T-cell (primary cell): ENCODE measurements at places on chromosomes 13 and 19.

GRCh38 chr19:15231271-15231670 is 977 bp downstream of the EPHX3 start:
- DNase-seq, result no peak

- no peak for DNase-seq
Observed at GRCh38 chr13:26816881-26817280, 56.3 kb upstream of the GPR12 start.

GRCh38 chr19:29685326-29685725 is 20.1 kb downstream of the PLEKHF1 start:
- no peak for DNase-seq

- DNase-seq, result no peak
Observed at GRCh38 chr19:23925285-23925684, 10.6 kb downstream of the ZNF726 start.

DNA sequence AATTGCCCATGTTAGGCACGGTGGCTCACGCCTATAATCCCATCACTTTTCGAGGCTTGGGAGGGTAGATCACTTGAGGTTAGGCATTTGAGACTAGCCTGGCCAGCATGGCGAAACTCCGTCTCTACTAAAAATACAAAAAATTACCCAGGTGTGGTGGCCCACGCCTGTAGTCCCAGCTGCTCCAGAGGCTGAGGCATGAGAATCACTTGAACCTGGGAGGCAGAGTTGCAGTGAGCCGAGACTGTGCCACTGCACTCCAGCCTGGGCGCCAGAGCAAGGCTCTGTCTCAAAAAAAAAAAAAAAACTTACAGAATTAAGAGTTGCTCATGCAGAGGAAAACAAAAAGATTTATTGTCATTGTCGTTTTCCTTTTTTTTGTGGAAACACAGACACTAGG is 3.4 kb upstream of the PSMC4 start:
- DNase-seq, result no peak

- peak; percentile 37 for DNase-seq
Observed at GRCh38 chr19:41774515-41774980, 19.2 kb downstream of the CEACAM6 start.

DNA sequence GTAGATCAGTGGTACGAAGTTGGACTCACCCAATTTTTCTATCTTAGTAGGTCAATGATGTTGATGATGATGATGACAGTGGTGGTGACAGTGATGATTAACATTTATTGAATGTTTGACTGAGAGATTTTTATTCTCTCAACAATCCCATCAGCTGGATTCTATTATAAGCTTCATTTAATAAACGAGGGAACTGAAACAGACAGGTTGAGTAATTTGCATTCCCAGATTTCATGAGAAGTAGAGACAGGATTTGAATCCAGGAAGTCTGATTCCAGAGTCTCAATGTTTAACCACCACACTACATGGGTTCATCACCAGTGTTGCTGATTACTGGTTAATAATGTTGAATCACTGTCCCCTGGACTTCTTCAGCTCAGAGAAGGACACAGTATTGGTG is 168.9 kb downstream of the FLT1 start:
- DNase-seq, result no peak

DNA sequence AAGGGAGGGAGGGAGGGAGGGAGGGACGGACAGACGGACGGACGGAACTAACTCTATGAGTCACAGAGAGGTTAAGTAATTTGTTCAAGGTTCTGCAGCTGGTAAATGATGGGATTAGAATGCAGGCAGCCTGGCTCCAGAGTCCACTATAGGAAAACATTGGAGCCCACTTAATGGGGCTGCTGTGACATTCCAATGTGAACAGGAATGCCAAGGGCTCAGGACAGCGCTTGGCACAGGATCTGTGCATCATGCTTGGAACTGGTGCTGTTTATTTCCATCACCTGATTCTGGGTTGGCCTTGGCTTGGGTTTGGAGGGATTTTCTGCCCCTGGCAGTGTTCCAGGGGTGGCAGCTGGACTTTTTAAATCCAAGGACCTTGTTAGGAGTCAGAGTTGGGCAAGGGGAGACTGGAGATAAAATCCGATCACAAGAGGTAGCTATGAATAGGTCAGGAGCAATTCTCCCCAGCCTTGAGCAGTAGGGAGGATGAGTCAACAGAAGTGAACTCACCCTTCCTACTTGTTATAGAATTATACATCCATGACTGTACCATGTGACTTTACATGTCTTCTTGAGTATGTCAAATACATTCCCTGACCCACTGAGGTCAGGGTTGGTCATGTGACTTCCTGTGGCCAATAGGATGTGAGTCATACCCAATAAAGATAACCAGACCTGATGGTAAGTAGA is 7.8 kb upstream of the HIF3A start:
- DNase-seq, result no peak

DNA sequence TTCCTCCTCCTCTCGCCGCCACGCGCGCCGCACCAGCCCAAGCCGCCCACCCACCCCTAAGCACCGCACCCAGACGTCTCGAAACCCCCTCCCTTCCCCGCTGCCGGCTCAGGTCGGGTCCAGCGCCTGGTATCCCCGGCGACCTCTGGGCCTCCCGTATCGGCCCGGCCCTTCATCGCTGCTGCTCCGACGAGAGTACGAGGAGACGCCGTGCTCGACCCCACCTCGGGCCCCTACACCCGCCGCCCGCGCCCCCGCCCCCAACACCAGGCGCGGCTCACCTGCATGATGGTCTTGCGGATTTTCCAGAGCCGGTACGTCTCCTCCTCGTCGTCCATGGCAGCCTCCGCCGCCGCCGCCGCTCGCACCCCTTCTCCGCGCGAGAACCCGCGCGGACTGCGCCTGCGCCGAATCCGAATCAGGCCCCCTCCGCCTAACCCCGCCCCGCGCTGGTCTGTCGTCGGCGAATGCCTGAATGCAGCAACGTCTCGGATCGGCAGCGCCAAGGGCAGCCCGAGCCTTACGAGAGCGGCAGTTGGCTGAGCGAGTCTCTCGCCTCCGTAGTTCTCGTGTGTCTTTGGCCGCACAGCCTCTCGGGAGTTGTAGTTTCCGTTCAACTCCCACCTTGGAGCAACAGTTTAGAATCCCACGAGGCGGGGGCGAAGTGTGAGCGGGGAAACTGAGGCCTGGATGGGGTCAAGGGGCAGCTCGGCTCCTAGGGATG is at the start of gene POLR2E:
TSS of gene POLR2E (minus strand) at position 398 of the 724 bp plus-strand sequence. CDS start at position 338, 60 bp downstream.
- peak; percentile 93 for DNase-seq

GRCh38 chr13:95535243-95535642 is 17.3 kb upstream of the CLDN10 start:
- no peak for DNase-seq

DNA sequence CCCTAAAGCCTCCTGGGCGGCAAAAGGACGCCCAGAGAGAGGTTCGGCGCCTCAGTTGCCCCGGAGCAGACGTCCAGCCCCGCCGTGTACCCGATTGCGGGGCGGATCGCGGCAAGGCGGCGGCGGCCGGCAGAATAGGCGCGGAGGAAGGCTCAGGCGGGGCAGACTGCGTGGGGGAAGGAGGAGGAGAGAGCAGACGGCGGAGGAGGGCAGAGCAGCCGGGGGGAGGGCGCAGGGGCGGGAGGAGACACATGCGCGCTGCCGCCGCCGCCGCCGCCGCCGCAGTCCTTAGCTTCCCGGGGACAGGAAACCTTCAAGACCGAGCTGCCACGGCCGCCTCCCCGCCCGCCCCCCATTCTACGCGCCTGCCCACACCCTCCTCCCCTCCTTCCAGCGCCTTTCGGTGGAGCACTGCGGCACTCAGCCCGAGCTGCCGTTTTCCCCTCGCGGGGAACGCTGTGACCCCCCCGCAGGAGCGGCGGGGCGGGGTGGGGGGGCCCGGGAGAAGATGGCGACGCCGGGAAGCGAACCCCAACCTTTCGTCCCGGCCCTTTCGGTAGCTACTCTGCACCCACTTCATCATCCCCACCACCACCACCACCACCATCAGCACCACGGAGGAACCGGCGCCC is at the start of gene LRCH1:
TSS of gene LRCH1 (plus strand) at position 282 of the 632 bp plus-strand sequence. CDS start at position 509, 227 bp downstream.
- DNase-seq, result peak; percentile 86

GRCh38 chr19:41309180-41310032 is 566 bp upstream of the CCDC97 start:
- DNase-seq, result no peak

- no peak for DNase-seq
Observed at GRCh38 chr13:62697701-62698100, 1282.1 kb upstream of the PCDH20 start.

DNA sequence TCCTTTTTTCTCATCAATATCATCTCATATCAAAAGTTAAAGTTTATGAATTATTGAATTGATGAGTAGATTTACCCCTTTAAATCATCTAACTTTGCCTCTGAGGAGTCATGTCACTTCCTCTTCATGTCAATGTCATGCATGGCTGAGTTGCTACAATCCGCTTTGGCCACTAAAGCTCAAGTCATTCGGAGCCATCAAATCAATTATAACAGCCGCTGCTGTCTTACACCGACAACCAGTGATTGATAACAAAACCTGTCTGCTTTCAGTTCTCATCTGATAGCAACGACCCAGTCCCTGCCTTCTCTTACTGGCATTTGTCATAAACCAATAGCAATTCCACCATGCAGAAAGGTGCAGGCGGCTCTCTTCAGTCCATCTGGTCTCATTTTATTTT is 429.3 kb downstream of the DIAPH3 start:
- no peak for DNase-seq

DNA sequence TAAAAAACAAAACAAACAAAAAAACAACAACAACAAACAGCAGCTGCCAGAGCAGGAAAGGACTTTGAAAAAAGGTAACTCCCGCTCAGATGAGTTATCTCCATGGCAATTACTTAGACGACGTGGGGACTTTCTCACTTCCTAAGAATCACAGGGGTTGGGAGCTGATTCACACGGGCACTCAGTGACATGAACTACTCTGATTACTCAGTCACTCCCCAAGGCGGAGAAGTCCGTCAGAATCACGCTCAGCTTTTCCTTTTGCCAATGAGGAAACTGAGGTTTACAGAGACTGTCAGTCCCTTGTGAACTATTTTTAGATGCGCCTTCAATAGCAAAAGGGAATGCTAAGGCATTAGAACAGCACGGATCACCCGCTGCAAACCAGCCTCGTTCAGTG is 32.3 kb upstream of the MATK start:
- DNase-seq, result no peak

- DNase-seq, result no peak
Observed at GRCh38 chr13:76735641-76736040, 150.6 kb downstream of the KCTD12 start.

GRCh38 chr13:75489502-75490263 is 7.7 kb upstream of the TBC1D4 start:
- DNase-seq, result no peak

- DNase-seq, result no peak
Observed at GRCh38 chr19:3620145-3620816, 6.3 kb downstream of the CACTIN start.

DNA sequence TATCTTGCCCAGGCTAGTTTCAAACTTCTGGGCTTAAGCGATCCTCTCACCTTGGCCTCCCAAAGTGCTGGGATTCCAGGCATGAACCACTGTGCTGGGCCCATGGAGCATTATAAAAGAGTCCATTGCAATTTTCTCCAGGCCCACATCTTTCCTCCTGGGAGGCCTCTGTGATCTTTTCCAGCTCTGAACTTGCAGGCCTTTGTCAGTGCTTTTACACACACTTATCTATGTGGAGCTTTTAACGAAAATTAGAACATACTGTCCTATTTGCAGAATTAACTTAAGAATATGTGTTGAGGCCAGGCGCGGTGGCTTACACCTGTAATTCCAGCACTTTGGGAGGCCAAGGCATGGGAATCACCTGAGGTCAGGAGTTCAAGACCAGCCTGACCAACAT is 23.9 kb downstream of the TDRD12 start:
- DNase-seq, result no peak

GRCh38 chr19:5990289-5990797 is 12.4 kb upstream of the RANBP3 start:
- DNase-seq, result no peak

DNA sequence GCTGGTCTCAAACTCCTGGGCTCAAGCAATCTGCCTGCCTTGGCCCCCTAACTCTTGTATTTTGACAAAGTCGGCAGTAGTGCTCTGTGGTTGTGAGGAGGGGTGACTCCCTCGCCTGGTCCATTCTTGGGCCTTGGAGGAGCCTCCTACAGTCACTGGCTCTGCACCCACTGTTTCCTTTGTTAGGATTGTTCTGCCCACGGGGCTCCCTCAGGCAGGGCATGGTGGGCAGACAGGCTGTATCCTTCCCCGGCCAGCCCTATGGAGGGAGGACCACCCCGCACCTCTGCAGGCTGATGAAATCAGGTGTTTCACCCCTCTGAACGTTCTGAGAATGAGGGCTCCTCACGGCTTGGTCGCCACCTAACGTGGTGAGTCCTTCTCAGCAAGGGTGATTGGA is 9.2 kb downstream of the FCAR start:
- no peak for DNase-seq

GRCh38 chr13:64186503-64187250 is 2771.0 kb upstream of the PCDH20 start:
- no peak for DNase-seq
